ENCODE measurements at places on chromosomes 13 and 19. TPM values are rescaled to one million over a fixed set of nuclear protein-coding genes. Genes with fewer than 3 reads are reported as not detected.

DNA sequence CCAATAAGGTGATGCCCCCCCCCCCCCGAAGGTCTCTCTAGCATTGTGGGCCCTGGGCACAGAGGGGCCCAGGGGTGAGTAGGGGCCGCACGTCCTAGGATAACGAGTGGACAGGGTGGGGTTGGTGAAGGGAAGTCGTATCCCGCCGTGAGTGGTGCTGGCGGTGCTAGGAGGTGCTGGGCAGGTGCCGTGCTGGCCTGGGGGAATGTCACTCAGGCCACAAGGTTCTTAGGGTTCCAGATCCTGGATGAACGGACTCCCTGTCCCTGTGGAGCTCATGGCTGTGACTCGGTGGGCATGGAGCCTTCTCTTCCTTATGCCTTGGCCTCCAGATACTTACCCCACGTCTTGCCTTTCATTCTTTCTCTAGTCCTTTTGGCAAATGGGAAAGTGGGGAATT, 157.4 kb upstream of the SOX1 start:
- H3K4me1 ChIP-seq = no peaks in the 10 kb centered on the region
- H3K36me3 ChIP-seq = no peaks in the 10 kb centered on the region
- no peak overlapping the region for H3K27ac ChIP-seq
- no peak for DNase-seq
- no peaks in the 10 kb centered on the region for H3K27me3 ChIP-seq

GRCh38 chr19:10006335-10006708, 4.0 kb downstream of the COL5A3 start:
- H3K4me3 ChIP-seq = no peak overlapping the region
- peaks cover 69% of the 10 kb centered on the region for H3K27me3 ChIP-seq
- H3K4me1 ChIP-seq = peaks cover 14% of the 10 kb centered on the region
- H3K36me3 ChIP-seq = peaks cover 2% of the 10 kb centered on the region

DNA sequence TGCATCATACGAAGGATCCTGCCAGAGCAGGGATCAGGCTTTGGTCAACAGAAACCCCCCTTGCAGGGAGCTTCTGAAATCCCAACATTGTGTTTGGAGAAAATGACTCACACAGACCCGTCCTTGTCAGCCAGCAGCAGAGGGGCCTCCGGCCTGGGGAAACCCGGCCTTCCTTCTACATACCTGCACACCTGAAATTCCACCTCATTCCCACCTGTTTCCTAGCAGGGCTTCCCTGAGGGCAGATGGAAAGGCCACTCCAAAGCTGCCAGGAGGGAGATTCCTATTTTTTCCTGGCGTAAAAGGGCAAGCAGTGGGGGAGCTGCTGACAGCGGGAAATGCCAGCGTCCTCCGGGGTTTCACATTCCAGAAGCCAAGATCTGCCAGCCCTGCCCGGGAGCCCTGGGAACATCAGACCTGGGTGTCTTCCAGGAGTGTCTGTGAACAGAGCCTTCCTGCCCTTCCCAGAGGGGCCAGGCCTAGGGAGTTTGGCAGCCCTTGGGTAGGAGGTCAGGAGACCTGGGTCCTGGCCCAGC, 3.0 kb upstream of the IGFL1 start:
- no peaks in the 10 kb centered on the region for H3K4me1 ChIP-seq
- no peak for DNase-seq
- no peaks in the 10 kb centered on the region for H3K36me3 ChIP-seq

DNA sequence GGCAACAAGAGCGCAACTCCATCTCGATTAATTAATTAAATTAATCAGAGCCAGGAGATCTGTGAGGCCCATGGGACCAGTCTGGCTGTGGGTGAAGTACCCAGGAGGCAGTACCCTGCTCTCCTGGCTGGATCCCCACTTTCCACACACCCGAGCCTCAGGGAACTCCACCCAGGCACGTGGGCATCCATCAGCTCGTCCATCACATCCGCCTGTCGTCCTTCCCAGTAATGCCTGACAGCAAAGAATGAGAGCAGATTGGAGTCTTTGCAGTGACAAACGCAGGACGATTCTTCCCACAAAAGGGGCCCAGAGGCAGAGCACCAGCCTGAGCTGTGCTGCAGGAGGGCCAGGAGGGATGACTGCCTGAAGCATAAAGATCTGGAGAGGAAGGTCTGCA, 35.8 kb downstream of the VSTM2B start:
- H3K36me3 ChIP-seq = no peaks in the 10 kb centered on the region
- H3K4me3 ChIP-seq = no peak overlapping the region
- H3K4me1 ChIP-seq = peaks cover 6% of the 10 kb centered on the region
- H3K27ac ChIP-seq = no peak overlapping the region

DNA sequence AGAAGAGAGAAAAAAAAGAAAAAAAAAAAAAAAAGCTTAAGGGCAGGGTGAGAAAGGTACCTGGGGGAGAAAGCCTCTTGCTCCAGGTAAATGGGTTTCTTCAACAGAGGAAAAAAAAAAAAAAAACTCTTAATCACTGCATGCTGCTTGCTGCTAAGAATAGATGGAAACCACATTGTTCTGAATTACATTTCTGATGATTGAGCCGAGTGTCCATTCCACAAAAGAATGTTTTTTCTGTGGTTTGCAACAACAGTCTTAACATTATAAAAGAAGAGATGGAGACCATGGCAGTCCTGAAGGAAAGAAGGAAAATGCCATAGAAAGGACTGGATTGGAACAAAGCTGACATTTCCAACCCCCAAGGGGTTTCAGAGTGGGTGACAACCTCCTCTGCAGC, 1312.7 kb downstream of the SLITRK1 start:
- H3K4me3 ChIP-seq = no peak overlapping the region
- no peak for DNase-seq

DNA sequence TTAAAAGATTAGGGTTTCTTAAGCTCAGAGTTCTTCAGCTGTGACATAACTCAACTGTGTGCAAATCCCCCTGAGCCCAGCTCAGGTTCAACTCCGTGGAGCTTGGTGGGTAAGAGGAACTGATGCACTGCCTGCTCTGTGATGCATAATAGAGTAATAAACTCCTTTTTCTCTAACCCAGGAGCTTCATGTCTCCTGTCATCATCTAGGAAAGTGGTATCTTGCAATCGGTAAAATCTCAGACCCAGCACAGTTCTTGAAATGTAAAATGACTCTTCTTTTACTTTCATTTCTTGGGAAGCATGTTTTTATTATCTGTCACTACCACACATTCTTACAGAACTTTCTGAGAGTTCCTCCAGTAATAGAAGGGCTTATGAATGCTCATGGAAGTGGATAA, 123.8 kb upstream of the PCDH9 start:
- no peak for DNase-seq
- H3K27me3 ChIP-seq = peaks cover 3% of the 10 kb centered on the region
- H3K4me3 ChIP-seq = no peak overlapping the region
- H3K27ac ChIP-seq = no peak overlapping the region

DNA sequence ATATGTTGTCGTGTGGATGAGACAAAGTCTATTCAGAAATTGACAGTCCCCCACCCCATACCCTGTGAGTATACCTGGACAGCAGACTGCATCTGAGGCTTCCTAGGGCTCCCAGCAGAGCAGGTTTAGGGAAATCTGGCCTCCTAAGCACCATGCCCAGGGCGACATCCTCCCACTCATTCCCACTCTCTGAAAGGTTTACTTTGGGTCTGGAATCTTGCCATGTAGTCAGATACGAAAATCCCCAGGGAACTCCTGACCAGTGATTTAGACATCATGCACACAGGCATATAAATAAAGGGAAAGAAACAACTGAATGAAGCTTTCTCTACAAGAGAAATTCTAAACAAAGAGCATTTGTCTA, 717 bp upstream of the NALCN start:
- H3K27me3 ChIP-seq = peaks cover 48% of the 10 kb centered on the region
- no peak overlapping the region for H3K27ac ChIP-seq
- no peaks in the 10 kb centered on the region for H3K36me3 ChIP-seq
- no peak for DNase-seq
- H3K4me3 ChIP-seq = no peak overlapping the region

- no peak overlapping the region for H3K27ac ChIP-seq
- no peaks in the 10 kb centered on the region for H3K36me3 ChIP-seq
- DNase-seq = no peak
- peaks cover 17% of the 10 kb centered on the region for H3K27me3 ChIP-seq
- H3K4me1 ChIP-seq = peaks cover 15% of the 10 kb centered on the region
These were observed 70.1 kb downstream of the CAB39L start for GRCh38 chr13:49373716-49374115.

DNA sequence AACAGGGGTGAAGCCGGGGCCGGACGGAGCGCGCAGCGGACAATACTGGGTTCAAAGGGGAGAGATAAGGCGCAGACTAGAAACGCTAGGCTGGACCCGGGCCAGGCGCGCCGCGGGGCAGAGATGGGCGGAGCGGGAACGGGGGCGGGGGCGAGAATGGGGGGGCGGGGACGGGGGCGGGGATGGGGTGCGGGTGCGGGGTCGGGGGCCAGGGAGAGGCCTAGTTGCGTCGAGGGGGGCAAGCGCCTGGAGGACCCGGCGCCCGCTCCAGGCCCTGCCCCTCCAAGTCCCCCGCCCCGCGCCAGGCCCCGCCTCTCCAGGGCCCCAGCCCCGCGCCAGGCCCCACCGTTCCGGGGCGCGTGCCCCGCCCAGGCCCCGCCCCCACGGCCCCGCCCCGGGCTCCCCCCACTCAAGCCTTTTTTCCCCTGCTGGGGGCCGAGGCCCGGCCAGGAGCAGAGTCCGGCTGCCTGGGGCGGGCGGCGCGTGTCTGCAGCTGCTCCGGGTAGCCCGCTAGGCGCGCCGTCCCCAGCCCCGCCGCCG, at the start of gene CERS4:
TSS of gene CERS4 (plus strand) at position 449 of the 540 bp plus-strand sequence. CDS start 41,707 bp downstream, outside the sequence.
- no peaks in the 10 kb centered on the region for H3K27me3 ChIP-seq
- peak within 1 kb of the TSS; percentile 86 for H3K27ac ChIP-seq
- DNase-seq = peak; percentile 79
- H3K36me3 ChIP-seq = peaks cover 5% of the 10 kb centered on the region
- peak within 1 kb of the TSS; percentile 92 for H3K4me3 ChIP-seq
- H3K4me1 ChIP-seq = peaks cover 24% of the 10 kb centered on the region

DNA sequence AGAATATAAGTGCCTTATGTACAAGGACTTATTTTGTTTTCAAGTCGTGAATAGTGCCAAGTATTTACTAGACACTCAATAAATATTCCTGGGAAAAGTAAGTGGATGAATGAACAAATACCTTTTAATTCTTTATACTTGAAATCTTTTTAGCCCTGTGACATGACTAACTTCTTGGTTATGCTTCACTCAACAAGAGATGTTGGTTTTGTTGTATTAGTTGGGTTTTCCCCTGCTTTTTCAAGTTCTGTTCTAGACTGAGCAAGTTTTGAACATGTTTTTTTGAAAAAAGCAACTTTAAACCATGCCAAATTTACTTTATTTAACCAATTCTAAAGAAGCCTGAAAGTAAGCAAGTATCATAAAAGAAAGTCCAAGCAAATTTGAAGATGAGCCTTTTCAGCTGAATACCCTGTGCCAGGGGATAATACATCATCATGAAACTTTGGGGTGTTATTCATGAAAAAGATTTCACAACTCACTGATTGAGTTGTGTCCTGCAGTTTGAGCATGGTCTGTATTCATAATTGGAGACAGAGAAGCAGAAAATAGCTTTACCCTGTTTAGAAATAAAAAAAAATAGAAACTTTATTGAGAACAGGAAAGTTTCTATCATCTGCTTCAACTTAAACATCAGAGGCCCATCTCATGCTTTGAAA, 11.1 kb downstream of the LMO7 start:
- H3K27me3 ChIP-seq = no peaks in the 10 kb centered on the region
- H3K4me3 ChIP-seq = no peak overlapping the region
- H3K36me3 ChIP-seq = peaks cover 2% of the 10 kb centered on the region
- no peak for DNase-seq
- no peak overlapping the region for H3K27ac ChIP-seq
- no peaks in the 10 kb centered on the region for H3K4me1 ChIP-seq

GRCh38 chr13:78540058-78540457, 63.3 kb downstream of the POU4F1 start:
- H3K36me3 ChIP-seq = no peaks in the 10 kb centered on the region
- no peak overlapping the region for H3K4me3 ChIP-seq
- H3K4me1 ChIP-seq = no peaks in the 10 kb centered on the region
- H3K27ac ChIP-seq = no peak overlapping the region
- H3K27me3 ChIP-seq = peaks cover 34% of the 10 kb centered on the region
- DNase-seq = no peak

DNA sequence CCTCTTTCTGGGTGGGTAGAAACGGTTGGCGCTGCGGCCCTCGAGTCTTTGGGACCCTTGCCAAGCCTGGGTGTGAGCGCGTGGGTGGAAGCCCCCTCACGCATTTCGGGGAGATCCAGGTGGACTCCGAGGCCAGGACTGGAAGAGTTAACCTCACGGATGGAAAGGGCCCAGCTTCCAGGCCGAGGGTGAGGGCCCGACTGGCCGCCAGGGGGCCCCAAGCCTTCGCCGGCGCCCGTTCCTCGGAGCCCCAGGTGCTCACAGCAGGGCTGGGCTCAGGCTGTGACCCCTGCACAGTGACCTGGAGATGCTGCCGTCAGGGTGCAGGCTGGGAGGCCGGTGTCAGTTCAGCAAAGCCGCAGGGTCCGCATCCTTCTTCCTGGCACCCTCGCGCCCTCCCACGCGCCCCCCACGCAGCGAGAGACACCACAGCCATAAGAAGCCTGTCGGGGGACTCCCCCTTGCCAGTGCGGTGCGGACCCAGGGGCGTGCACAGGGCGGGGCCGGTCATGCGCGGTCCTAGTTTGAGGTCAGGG, 34.2 kb upstream of the TMEM255B start:
- DNase-seq = peak; percentile 87
- H3K36me3 ChIP-seq = no peaks in the 10 kb centered on the region
- H3K4me1 ChIP-seq = peaks cover 5% of the 10 kb centered on the region
- peaks cover 19% of the 10 kb centered on the region for H3K27me3 ChIP-seq
- peak overlapping the region; percentile 76 for H3K4me3 ChIP-seq

- H3K27ac ChIP-seq = peak overlapping the region; percentile 38
- H3K27me3 ChIP-seq = no peaks in the 10 kb centered on the region
- H3K4me1 ChIP-seq = peaks cover 10% of the 10 kb centered on the region
- H3K4me3 ChIP-seq = peak overlapping the region; percentile 22
- DNase-seq = no peak
These were observed 5.2 kb downstream of the SHFL start for GRCh38 chr19:10091370-10091687.

DNA sequence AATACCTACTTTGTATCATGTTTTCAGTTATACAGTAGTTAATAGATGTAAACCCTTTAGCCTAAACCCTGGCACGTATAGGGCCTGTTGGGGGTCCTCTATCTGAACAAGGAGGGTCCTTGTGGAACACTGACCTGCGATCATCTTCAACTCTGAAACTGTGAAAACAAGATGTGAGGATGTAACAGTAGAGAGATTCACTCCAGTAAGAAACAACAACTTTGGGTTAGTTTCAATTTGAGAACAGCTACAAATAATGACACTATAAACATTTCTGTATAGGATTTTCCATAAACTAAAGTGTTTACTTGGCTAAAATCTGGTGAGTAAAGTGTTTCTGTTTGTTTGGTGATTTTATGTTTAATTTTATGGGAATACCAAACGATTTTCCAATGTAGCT, 2.1 kb downstream of the CLC start:
- H3K4me1 ChIP-seq = peaks cover 12% of the 10 kb centered on the region
- no peak for DNase-seq
- no peaks in the 10 kb centered on the region for H3K36me3 ChIP-seq

GRCh38 chr13:93080587-93080986, 146.0 kb upstream of the GPC6 start:
- no peak overlapping the region for H3K27ac ChIP-seq
- no peaks in the 10 kb centered on the region for H3K36me3 ChIP-seq
- no peak for DNase-seq
- H3K27me3 ChIP-seq = no peaks in the 10 kb centered on the region

Gene PTH2
- total RNA-seq = not detected

Gene PRSS57
- total RNA-seq = not detected

Gene FAM216B
- not detected for total RNA-seq
